Esophagus squamous epithelium (tissue), 5 donors: ENCODE measurements at places on chromosomes 4 and X.

GRCh38 chr4:119872371-119873016, 194.2 kb downstream of the MAD2L1 start:
- no peak for DNase-seq

- no peak for DNase-seq
Measured at GRCh38 chr4:5992828-5993321, 25.4 kb downstream of the C4orf50 start.

DNA sequence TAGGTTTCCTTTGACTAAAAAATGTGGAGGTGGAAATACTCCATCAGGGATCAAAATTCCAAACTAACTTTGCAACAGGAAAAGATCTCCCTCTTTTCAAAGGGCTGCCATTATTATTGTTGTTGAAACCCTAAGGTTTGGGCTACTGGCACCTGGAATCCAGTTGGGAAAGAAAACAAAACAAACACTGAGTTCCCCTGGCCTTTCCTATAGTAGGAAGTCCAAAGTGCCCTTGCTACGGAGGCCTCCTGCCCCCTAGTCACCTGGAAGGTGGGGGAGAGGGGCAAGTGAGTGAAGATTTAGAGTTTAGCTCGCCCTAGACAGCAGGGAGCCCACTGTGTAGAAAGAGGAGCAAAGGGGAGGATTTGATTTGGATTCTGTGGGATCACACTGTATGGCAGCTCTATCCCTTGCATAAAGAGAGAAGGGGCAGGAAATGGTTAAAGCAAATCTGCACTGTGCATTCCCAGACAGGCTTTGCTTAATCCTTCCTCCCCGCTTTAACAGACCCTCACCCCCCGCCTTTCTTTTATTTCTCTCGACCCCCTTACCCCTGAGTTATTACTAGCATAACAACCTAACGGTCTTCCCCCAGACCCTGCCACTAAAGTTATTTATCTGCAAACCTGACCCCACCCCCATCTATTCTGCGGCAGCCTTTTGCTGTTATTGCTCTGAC, 627 bp upstream of the FAT4 start:
- no peak for DNase-seq

GRCh38 chr4:686413-687040, 2.4 kb downstream of the SLC49A3 start:
- DNase-seq: no peak

- DNase-seq: no peak
Measured at GRCh38 chrX:31039327-31039711, 32.5 kb downstream of the FTHL17 start.

GRCh38 chrX:48927123-48927522, 8.3 kb upstream of the PIM2 start:
- DNase-seq: no peak

DNA sequence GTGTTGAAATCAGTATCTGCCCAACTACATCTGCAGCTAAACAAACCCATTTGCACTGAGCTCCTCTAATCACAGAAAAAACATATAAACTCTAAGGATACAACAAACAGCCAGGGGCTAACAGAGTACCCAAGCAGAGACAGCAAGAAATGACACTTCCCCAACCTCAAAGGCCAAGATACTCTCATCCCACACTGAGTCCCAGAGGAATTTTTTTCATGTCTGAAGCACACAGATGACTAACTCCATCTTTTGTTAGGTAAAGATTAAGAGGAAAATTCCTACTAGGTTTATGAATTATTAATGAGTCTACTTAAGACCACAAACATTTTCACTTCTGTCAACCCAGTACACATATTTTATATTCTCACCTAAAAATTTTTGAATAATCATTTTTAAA, 31.6 kb downstream of the SEPSECS start:
- DNase-seq: no peak

DNA sequence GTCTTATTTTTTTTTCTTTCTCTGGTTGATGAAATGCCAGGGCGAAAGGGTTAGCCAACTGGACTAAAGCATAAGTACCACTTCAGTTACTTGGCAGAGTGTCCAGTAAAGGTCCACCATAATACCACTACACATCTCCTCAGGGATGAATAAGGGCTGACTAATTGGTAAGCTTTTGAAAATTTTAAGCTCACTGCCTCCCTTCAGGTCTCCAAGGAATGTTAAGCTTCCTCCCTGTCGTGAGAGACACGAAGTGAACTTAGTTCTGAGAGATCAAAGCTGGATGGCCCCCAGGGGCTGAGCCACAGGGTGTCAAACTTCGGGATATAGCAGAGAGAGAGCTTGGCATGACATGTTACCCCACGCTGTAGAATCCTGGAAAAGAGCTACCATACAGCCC, 111.4 kb downstream of the VSIG4 start:
- no peak for DNase-seq

DNA sequence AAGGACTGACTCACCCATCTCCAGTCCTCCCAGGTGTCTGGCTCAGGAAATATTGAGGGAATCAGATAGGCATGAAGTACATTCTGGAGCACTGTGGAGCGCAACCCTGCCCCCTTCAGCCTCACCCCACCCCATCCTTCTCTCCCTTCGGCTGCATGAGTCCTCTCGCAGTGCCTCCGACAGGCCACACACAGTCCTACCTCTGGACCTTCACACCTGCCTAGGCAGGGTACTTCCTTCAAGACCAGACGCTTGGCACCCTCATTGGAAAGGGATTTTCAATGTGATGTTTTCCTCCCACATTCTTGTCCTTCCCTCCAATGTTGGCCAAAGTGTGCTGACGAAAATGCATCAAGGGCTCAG, 26.8 kb upstream of the PPP2R2C start:
- no peak for DNase-seq

DNA sequence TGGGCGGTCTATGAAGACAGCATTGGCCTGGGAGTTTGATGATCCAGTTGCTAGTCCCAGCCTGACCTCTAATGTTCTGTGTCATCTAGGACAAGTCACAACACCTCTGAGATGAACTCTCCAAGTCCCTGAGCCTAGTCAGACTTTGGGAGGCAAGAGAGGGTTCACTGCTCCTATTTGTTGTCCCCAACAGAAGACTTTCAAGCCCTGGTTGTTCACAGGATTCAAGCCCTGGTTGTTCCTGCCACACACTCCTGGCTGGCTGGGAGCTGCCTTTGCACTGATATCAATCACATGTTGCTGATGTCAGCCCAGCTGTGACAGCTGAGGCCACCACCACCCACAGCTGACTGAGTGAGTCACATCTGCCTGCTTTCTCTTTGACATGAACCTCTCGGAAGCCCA, 253.2 kb upstream of the RASGEF1B start:
- no peak for DNase-seq

DNA sequence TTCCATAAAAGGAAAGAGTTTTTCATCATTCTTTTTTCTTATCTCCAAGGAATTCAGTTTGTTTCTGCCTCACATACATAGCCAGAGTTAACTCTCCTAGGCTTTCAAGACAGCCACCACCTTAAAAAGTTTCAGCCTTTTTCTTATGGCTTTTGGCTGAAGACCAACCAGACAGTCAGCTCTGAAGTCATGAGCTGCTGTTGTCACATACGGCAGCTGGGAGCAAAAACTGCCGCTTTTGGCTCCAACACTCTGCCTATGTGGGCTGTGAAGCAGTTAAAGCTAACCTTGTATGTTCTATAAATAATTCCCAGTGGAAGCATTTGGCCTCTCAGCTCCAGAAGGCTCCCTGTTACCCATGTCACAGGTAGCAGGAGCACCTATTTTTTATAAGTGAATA, 104.1 kb downstream of the KLHL4 start:
- DNase-seq: no peak

DNA sequence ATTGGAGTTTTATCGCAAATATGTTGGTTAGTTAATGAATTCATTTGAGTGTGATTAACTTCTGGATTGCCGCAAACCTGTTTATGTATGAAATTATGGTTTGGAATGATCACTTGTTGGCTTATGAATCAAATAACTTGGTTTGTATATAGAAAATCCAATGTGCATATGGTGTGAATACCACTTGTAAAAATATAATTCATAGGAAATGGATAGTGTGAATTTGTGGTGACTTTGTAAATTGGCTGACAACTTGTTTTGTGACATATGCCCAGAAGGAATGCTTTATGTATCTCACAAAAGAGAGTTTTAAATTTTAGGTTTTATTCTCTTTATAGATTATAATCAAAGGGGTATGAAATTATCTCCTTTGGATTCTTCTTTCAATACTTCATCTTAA, 436.2 kb downstream of the EPHA5 start:
- DNase-seq: no peak

DNA sequence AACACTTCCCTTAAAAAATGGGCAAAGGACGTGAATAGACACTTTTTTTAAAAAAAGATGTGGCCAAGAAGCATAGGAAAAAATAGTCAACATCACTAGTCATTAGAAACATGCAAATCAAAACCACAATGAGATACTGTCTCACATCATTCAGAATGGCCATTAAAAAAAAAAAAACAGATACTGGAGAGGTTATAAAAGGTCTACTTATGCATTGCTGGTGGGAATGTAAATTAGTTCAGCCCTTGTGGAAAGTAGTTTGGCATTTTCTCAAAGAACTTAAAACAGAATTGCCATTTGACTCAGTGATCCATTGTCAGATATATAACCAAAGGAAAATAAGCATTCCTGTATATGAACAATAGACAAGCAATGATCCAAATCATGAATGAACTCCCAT, 352.8 kb upstream of the EPHA5 start:
- no peak for DNase-seq

- no peak for DNase-seq
Measured at GRCh38 chr4:111115881-111116280, 493.0 kb upstream of the PITX2 start.

- no peak for DNase-seq
Measured at GRCh38 chr4:158496030-158496741, 25.5 kb upstream of the RXFP1 start.

DNA sequence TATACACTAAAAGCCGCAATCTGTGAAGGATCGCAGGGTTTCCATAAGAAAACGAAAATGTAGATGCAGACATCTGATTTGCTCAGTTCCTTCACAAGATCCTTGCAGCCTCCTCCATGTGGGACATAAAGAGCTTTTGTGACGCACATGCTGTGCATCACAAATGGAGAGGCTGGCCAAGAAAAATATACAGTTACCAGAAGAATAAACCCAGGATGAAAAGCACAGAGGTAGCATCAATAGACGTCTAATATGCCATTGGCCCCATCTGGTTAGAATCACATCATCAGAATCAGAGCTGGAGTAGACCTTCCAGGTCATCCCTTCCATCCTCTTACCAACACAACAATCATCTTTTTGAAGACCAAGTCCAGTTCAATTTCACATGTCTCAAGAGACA, 517.4 kb downstream of the RAB28 start:
- no peak for DNase-seq

GRCh38 chr4:23720556-23720955, 169.3 kb downstream of the PPARGC1A start:
- no peak for DNase-seq

- DNase-seq: no peak
Measured at GRCh38 chr4:56655627-56656345, 25.3 kb downstream of the HOPX start.

- no peak for DNase-seq
Measured at GRCh38 chrX:31213941-31214340, 142.1 kb upstream of the FTHL17 start.
